ENCODE measurements at places on chromosomes 7 and 10. TPM values are rescaled to one million over a fixed set of nuclear protein-coding genes. Genes with fewer than 3 reads are reported as not detected.

GRCh38 chr7:33325754-33326484 lies 196.6 kb downstream of the BBS9 start:
- no peak for DNase-seq

- DNase-seq, result no peak
Observed at GRCh38 chr10:2232479-2232878, 495.2 kb upstream of the ADARB2 start.

DNA sequence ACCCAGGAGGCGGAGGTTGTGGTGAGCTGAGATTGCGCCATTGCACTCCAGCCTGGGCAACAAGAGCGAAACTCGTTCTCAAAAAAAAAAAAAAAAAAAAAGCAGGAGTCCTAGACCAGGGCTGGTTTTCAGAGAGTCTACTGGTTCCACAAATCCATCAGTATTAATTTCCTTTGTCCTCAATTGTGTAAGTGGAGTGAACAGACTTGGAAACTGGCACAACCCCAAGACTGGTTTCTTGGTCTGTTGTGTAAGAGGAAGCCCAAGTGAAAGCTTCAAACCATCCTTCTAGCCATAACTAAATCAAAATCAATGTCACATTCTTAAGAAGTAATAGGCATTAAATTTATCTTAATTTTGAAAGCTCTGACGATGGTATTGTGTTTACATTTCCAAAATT lies 213.6 kb downstream of the DGKI start:
- DNase-seq, result no peak

- DNase-seq, result no peak
Observed at GRCh38 chr7:35035511-35035961, 1.7 kb downstream of the DPY19L1 start.

GRCh38 chr10:113049881-113050280 lies 99.8 kb downstream of the TCF7L2 start:
- no peak for DNase-seq

CTTNBP2 gene
- 0.38 TPM for polyA plus RNA-seq

GRCh38 chr7:101094791-101095375 lies 9.6 kb downstream of the TRIM56 start:
- DNase-seq, result peak; percentile 68

DNA sequence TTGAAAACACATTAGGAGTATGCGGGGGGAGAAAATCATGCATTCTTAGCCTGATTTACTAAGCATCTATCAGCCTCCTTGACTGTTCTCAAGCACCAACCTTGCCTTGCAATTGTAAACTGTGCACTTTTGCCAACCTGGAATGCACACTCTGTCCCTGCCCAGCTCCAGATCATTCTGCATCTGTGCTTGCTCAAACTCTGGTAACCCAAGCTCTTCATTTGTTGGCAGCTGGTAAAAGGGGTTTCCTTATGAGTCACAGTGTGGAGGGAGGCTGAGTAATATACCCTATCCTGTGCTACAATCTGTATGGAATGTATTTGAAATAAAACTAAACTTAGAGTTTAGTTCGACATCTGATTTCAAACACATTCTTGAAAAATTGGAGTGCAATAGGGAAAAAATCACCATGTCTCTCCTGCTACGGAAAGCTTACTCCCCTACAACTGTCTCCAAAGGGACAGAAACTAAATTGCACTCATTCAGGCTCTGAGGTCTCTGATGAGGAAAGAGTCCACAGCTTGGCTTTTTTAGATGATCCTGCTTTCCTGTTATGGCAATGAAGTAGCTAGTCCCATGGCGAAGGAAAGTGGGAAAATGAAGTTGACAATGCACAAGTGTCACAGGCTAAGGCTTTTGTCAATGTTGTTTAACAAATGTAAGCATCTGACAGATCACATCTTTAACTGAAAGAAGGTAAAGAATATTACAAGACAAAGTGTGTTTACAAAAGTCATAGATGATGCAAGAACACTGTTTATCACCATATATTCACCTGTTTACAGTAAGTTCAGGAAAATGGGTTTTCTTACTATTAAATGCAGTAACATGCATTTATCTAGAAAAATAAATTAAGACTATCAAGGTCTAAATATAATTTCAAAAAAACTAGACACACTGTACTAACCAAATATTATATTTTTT lies 61.9 kb downstream of the TES start:
- DNase-seq, result peak; percentile 58

DNA sequence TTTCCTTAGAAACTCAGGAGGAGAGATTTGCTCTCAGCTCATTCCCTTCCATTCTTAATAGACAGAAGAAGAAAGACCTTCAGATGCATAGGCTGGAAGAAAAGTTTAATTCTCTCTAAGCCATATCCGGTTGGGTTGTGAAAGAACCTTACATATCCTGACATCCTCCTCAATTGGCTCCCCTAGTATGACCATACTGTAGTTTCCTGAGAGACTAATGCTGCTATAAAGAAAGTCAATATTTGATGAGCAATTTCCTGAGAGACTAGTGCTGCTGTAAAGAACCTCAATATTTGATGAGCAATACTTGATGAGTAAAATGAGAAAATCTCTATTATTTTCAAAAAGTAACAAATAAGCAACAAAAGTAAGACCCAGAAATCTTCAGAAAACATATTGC lies 888.5 kb upstream of the SORCS1 start:
- no peak for DNase-seq

GRCh38 chr7:111841596-111842205 lies 279.4 kb upstream of the IMMP2L start:
- no peak for DNase-seq
